ENCODE measurements at places on chromosomes 12 and 14.

GRCh38 chr12:127240249-127240929, 1026.6 kb upstream of the TMEM132C start:
- DNase-seq = no peak

GRCh38 chr12:71195338-71195896, 37.6 kb upstream of the TSPAN8 start:
- DNase-seq = no peak

GRCh38 chr12:100940503-100940902, 145.9 kb downstream of the ANO4 start:
- no peak for DNase-seq

- no peak for DNase-seq
Measured at GRCh38 chr14:68060198-68060597, 240.6 kb downstream of the RAD51B start.

GRCh38 chr14:69688299-69688649, 76.9 kb downstream of the SUSD6 start:
- DNase-seq = peak; percentile 87

GRCh38 chr12:32248441-32249140, 141.9 kb downstream of the BICD1 start:
- no peak for DNase-seq

GRCh38 chr14:106556665-106557289, 1030.4 kb downstream of the TMEM121 start:
- no peak for DNase-seq

GRCh38 chr12:57864442-57865083, 18.0 kb upstream of the CTDSP2 start:
- DNase-seq = peak; percentile 82

- no peak for DNase-seq
Measured at GRCh38 chr14:67392800-67393199, 19.2 kb downstream of the PLEK2 start.

- DNase-seq = no peak
Measured at GRCh38 chr12:56933826-56934625, at the start of gene SDR9C7. Gene SDR9C7 (minus strand): TSS chr12:56934408. CDS start chr12:56934261, 147 bp downstream.

- DNase-seq = no peak
Measured at GRCh38 chr14:23669441-23669840, 33.3 kb downstream of the DHRS2 start.

GRCh38 chr12:27624586-27624985, 71.7 kb upstream of the REP15 start:
- no peak for DNase-seq

- DNase-seq = no peak
Measured at GRCh38 chr12:5689773-5690172, 255.3 kb downstream of the ANO2 start.

GRCh38 chr12:71139153-71139735, 18.6 kb downstream of the TSPAN8 start:
- DNase-seq = no peak

- DNase-seq = no peak
Measured at GRCh38 chr12:130398100-130398848, 60.6 kb downstream of the PIWIL1 start.
